Caudate nucleus (tissue), 63 donors: ENCODE measurements at places on chromosomes 12 and 14.
A peak's percentile ranks its signal among the peaks of the same experiment; 100 is the strongest.

DNA sequence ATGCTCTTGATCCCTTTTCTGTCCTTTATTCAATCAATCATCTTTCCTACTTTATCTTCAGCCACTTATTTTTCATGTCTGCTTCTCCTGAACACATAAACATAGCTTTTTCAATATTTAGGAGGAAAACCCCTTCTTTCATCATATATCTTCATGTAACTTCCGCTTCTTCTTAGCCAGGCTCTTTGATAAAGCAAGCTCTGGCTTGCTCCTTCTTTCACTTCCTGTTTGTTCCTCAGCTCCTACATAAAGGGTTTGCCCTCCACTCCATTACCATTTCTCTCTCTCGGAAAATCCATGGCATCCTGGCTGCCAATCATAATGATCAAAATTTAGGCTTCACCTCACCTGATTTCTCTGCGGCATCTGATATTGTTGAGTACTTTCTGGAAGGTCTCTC lies 33.7 kb upstream of the HELB start:
- DNase-seq: no peak

- DNase-seq: no peak
Measured at GRCh38 chr14:26820138-26820537, 222.3 kb upstream of the NOVA1 start.

DNA sequence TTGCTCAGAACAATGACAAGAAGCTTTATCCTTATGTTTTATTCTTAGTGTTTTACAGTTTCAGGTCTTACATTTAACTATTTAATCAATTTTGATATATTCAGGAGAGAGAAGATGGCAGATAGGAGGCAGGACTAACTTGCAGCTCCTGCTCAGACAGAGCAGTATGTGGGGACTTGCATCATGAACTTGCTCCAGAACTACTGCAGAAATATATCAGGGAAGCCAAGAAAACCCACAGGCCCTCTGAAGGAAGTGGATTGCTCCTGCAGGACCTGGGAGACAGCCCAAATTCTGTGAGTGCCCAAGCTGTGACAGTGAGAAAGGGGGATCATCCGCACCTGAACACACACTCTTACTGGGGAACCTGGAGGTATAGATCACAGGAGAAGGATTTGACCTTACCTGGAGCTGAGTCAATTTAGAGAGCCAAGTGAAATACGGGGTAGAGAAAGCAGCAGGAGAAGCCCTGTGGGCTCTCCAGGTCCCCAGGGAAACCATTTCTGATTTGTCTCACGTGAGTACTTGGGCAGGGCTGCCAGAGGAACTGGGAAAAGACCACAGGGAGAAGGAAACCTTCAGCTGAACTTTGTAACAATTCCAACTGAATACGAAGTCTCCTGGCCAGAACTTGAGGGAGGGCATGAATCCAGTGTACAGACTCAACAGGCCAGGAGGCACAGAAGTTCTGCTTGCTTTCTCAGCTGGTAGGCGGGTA lies 28.9 kb upstream of the TSPAN8 start:
- DNase-seq: no peak

- no peak for DNase-seq
Measured at GRCh38 chr14:105394714-105395537, 3.4 kb upstream of the TEX22 start.

DNA sequence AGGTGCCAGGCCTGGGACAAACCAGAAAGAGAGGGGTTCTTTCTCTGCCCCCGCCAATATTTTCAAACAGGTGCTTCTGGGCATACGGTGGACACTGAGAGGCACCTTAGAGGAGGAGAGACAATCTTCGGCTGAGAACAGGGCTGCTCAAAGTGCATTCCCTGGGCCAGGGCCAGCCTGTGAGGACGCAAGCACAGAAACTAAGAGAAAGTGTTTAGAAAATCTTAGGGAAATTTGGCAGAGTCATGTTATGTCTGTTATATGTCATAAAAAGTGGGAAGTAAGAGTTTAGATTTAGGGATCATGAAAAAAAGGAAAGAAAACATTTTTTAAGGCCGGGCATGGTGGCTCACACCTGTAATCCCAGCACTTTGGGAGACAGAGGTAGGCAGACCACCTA lies 83.7 kb downstream of the VWF start:
- DNase-seq: no peak

- no peak for DNase-seq
Measured at GRCh38 chr14:22770481-22771187, 4.1 kb downstream of the OXA1L start.

GRCh38 chr12:67161322-67161918 lies 107.7 kb upstream of the CAND1 start:
- DNase-seq: no peak

- no peak for DNase-seq
Measured at GRCh38 chr12:68745376-68745903, 536 bp upstream of the SLC35E3 start.

- DNase-seq: no peak
Measured at GRCh38 chr14:76174982-76175381, 23.3 kb downstream of the GPATCH2L start.

- DNase-seq: no peak
Measured at GRCh38 chr12:4766445-4766844, 46.2 kb downstream of the GALNT8 start.

- DNase-seq: no peak
Measured at GRCh38 chr12:108886873-108887629, 7.2 kb downstream of the DAO start.

GRCh38 chr14:91674911-91675310 lies 57.0 kb downstream of the CATSPERB start:
- no peak for DNase-seq

- no peak for DNase-seq
Measured at GRCh38 chr14:99347561-99347960, 75.6 kb upstream of the BCL11B start.

DNA sequence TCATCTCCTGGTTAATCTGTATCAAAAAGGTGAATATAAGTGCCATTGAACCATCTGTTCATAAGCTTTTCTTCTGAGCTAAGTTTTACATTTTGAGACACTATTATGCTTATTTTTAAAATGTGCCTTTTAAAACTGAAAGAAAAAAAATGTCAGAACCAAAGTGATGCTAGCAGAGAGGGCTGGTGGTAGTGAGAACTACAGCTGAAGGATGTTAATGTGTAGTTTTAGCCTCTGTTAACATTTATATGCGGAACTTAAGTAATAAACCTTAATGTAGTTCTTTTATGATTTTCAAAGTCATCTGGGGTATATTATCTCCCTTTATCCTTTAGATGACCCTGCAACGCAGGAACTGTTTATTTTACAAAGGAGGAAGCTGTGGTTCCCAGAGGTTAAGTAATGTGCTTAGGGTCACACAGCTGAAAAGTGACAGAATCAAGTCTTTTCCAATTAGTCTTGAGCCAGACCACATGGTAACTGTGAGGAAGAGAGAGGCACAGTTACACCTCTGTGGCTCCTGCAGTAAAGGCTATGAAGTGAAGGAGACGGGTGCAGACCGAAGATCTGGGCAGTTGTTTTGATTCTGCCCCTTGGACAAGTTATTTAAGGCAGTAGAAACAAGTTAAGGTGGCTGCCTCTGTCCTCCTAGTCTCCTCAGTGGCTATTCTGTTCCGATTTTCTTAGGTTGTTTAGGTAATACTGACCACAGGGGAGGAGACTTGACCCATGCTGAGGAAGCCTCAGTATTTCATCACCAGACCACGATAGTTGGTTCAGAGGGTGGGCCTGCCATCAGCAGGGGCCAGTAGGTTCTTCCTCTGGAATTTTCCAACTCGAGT lies 23.9 kb downstream of the GNG2 start:
- no peak for DNase-seq

DNA sequence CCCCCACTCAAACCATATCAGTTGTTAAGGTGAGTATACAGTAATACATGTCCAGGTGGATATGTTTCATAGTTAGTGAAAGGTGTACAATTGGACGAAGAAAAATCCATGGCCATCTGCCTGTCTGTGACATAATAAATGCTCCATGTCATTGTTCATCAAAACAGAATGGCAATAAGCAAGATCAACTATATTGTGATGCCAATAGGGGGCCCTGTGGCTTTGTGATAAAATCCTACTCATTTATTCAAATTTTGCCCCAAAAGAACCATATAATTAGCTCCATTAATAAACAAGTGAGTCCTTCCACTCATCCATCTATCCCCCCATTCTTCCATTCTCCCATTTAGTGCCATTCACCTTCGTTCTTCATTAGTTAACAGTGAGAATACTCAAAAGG lies 102.0 kb downstream of the MGST1 start:
- DNase-seq: no peak

DNA sequence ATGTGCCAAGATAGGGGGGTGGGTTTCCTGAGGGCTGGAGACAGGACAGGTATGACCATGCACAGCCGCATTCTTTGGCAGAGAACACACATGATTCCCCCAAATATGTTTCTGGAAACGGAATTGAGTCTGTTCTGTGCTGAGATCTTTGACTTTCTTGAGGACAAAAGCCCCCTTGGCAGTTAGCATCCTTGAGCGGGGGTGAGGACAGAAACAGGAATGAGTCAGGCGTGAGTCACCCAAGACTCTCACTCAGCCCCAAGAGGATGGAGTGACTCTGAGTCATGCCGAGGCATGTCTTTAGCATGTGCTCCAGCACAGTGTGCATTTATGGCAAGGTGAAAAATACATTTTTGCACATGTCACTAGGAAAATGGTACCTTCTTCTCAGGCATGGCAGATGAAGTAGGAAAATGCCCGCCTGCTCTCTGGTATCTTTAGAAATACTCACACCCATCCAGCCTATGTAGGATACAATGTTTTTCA lies 52.1 kb downstream of the DAD1 start:
- peak; percentile 41 for DNase-seq

DNA sequence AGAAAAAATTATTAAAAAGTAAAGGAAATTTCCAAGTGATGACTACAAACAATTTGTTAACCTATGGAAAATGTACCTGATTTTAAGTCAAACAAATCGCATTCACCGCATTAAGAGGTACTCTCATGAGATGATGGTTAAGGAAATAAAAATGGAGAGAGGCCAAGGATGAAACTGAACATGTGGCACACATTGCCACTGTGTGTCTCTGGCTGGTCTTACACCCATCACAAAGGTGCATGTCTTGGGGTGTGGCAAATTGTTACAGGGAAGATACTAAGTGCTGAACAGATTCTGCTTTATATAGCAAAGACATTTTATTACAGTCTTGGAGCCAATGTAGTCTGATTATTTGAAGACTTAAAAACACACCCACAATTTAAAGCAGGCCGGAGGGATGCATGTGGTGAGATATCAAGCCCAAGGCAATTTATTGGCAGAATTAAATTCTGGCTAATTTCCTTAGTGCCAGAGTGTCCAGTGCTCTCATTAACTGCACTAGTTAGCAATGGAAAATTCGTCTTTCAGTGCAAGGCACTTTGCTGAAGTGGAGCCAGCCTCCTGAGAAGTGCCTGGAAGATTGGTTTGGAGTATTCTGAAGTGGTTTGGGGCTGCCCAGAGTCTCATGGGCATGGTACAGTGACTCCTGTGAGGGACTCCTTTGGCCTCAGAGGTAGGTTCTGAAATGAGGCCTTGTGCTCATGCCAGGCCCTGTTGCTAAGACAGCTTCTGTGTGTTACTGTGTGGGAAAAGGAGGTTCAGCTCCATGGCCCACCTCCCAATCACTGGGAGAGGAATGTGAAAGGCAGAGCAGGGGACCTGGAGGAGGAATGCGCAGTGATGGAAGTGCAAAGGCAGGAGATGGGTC lies 166.9 kb downstream of the BRMS1L start:
- no peak for DNase-seq

DNA sequence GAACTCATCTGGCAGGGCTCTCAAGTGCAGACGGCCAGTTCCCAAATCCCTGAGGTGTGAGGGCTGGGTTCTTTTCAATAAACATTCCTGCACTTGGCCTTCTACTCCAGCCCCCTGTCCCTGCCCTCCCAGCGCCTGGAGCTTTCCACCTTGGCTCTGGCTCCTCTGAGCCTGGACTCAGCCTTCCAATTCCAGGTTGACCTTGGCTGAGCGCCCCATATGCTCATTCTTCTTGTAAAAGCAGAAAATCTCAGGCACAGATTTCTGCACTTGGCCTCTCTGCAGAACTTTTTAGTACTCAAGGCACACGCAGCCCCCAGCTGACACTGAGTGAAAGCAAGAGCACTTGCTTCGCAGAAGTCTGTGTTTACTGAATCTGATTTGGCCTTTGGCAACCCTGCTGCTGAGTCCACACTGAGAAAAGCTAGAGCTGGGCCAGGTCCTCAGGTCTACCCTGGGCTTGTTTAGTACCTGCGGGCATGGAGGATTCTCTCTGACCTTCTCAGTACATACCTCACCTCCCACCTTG lies 222.7 kb downstream of the MSRB3 start:
- DNase-seq: peak; percentile 23

- no peak for DNase-seq
Measured at GRCh38 chr12:13436696-13437391, 240.3 kb downstream of the EMP1 start.

- no peak for DNase-seq
Measured at GRCh38 chr12:132395192-132395907, 66.0 kb upstream of the GALNT9 start.

- DNase-seq: no peak
Measured at GRCh38 chr12:54736549-54736948, 88.4 kb upstream of the DCD start.

GRCh38 chr12:109555431-109556315 lies 17.6 kb downstream of the MMAB start:
- DNase-seq: no peak

- no peak for DNase-seq
Measured at GRCh38 chr12:49388682-49389386, 21.6 kb downstream of the SPATS2 start.

DNA sequence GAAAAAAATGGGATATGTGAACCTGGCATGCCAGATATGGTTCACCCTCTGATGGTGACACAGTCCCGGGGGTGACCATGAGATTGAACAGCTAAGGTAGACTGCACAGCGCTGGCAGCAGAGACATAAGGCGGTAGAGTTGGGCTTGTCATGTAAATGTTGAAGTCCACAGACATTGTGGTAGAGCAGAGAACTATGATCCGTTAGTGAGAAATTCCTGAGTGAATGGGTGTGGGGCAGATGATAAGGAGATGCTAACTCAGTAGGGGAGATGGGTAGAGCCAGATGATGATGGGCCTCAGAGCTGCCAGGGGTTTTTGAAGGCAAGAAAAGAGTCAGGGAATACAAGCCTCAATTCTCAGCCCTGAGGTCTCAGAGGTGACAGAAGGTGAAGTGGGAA lies 51.1 kb upstream of the DNM1L start:
- no peak for DNase-seq

DNA sequence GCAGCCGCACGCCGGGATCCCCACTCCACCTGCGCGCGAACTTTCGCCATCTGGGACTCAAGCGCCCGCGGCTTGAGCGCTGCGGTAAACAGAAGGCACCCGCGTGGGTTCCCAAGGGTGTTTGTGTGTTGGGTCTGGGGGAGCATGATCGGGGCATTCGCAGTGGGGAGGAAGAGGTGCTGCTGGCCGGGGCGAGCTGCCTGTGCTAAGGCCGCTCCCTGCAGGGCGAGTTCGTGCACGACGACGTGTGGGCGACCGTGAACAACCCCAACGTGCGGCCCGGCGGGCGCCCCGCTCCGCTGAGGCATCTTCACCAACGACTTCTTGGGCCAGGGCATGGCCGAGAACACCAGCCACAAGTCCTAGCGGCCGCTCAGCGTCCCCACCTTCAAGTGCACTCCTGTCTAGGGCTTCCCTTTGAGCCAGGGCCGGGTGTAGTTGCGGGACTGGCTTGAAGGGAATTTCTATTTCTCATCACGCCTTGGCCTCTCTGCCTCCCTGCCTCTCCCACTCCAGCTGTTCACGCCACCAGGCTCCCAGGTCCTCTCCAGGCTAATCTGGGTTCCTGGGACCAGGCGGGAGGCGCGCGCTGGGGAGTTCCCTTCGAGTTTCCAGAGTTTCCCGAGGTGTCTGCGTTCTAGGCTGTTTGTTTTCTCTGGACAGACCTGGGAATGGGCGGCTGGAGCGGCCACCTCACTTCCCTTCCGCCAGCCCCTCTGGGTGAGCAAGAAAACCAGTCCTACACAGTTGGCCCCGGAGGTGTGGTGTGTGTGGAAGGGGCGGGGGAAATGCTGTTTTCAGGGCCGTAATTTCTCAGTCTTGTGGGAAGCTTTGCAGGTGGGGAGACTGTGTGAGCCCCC lies 417.8 kb upstream of the TMTC1 start:
- no peak for DNase-seq
